PC-3 (cell line): ENCODE measurements at places on chromosomes 11 and 22.

- DNase-seq: no peak
These were observed 35.7 kb upstream of the USP47 start for GRCh38 chr11:11806074-11806473.

GRCh38 chr11:65781152-65781961 is 581 bp upstream of the AP5B1 start:
- DNase-seq: peak; percentile 39

DNA sequence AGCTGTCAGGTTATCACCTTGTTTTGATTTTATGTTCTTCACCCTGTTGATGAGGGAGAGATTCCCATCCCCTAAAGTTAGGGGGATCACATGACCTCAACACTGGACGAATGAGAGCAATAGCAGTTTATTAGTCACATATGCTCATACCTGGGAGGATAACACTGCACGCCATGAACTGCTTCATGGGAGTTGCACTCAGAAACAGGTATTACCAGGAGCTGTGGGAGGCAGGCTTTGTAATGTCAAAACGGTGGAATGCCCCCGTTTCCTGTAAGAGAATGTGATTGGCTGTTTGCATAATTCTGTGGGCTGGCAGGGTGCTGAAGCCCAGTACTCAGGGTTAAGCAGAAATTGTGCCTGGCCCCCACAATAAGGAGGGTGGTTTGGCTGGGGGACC is 3.2 kb upstream of the THY1 start:
- DNase-seq: no peak

DNA sequence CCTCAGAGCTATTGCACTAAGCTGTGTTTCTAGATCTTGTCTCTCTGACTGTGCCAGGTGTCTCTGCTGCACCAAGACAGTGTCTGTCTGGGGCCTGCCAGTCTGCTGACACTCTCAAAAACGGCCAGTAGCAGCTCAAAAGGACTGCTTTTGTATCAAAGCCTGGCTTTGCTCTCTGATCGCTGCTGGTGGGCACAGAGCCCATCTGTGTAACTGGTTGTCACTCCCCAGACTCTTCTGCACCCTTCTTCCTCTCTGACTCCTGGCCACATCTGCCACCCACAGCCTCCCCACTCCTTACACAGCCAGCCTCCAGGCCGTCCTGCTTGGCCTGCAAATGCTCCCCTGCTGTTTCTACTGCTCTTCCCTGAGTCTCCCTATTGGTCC is 26.5 kb downstream of the MED15 start:
- DNase-seq: no peak

GRCh38 chr11:68539395-68539794 is 78.8 kb downstream of the PPP6R3 start:
- DNase-seq: no peak
